NCI-H1436 (cell line): ENCODE measurements at places on chromosomes 4 and X.
A peak's percentile ranks its signal among the peaks of the same experiment; 100 is the strongest.

- DNase-seq = no peak
Observed at GRCh38 chr4:175633310-175633709, 178.8 kb downstream of the GPM6A start.

DNA sequence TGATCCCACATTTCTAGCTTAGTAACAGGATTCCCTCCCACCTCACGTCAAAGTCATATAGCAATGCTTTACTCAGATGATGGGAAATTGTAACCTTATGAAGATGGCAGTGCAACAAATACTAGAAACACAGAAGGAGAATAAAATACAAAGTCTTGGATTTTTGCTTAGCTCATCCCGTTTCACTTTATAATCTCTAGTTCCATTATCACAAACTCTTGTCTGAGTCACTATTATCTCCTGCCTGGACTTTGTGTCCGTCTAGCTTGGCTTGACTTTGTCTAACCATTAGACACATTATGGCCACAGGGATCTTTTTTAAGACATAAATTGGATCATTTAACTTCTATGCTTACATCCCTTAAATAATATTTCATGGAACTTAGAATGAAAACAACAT lies 127.1 kb upstream of the GABRG1 start:
- no peak for DNase-seq

DNA sequence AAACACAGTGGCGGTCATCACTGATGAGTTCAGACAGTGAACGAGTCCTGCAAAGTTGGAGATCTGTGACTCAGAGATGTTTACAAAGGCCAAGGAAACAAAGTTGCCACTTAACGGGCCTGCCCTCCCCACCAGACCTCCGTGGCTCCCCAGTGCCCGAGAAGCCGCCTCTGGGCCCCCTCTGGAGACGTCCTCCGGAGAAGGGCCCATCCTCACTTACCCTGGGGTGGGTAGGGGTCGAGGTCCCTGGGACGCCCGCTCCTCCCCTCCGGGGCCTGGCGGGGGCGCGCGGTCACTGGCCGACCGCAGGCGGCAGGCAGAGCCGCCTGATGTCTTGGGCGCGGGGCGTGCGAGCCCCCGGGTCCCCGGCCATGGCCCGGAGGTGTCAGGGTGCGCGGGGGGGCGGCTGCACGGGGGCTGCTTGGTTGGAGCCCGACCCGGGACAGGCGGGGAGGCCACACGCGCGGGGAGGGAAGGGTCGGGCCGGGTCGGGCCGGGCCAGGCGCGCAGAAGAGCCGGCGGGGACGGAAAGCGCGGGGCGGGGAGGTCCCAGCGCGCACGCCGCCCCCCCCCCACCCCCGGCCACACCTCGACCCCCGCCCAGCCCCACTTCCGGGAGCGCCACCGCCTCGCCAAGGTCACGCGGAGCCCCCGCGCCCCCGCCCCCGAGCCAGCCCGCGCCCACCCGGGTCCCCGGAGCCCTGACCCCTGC lies 529 bp downstream of the DHRSX start:
- DNase-seq = no peak

- DNase-seq = no peak
Observed at GRCh38 chr4:149187726-149188125, 627.9 kb downstream of the IQCM start.

GRCh38 chr4:152535360-152535902 lies 461 bp downstream of the FBXW7 start:
- DNase-seq = no peak

DNA sequence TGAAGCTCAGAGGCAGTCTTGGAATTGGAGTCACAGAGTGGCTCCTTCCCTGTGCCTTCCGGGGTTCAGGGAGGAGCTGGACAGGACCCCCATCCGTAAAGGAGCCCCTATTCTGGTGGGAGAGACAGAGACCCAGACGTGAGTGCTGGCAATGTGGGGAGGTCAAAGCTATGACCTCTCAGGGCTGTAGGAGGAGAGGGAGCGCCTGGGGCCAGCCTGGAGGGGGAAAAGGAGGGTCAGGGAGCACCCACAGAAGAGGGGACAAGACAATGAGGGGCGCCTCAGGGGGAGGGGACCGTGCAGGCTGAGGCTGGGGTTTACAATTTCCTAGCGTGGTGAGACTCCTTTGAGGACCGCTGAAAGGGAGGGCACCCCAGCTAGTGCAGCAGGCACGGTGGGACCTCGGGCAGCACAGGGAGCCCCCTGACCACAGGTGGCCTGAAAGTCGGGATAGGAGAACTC lies 97.9 kb upstream of the LRPAP1 start:
- DNase-seq = no peak

DNA sequence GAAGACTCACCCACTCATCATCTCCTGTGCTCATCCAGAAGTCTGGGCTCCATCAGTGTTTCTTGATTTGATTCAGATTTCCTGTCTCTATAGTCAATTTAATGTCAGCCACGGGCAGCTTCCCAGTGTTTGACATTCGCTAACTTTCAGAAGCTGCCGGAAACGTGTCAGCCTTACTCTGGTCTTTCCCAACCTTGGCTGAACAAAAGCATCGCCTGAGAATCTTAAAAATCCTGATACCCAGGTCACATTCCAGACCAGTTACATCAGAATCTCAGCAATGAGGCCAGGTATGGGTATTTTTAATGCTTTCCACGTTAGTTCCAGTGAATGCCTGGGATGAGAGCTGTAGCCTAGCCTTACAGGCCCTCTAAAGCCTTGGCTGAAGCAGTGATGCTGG lies 233.8 kb downstream of the FRMPD4 start:
- no peak for DNase-seq

DNA sequence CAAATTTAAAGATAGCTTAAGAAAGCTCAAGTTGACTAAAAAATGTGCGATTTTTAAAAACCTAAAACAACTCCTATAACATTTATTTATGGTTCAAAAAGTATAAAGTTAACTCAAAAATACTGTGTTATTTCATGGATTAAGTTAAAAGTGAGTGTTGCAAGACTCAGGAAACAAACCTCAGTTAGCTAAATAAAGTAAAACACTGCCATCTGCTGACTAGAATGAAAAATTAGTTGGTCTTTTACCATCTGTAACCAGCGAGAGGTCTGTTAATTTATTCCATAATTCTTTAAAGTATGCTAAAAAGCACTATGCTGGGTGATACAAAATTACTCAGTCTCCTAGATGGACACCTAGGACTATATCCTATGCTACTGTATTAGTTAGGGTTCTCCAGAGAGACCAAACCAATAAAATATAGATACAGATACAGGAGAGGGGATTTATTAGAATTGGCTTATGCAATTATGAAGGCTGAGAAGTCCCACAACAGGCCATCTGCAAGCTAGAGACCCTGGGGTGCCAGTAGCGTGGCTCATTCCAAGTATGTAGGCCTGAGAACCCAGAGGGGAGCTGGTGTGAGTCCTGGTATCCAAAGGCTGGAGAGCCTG lies 4.9 kb upstream of the WDFY3 start:
- DNase-seq = peak; percentile 42

DNA sequence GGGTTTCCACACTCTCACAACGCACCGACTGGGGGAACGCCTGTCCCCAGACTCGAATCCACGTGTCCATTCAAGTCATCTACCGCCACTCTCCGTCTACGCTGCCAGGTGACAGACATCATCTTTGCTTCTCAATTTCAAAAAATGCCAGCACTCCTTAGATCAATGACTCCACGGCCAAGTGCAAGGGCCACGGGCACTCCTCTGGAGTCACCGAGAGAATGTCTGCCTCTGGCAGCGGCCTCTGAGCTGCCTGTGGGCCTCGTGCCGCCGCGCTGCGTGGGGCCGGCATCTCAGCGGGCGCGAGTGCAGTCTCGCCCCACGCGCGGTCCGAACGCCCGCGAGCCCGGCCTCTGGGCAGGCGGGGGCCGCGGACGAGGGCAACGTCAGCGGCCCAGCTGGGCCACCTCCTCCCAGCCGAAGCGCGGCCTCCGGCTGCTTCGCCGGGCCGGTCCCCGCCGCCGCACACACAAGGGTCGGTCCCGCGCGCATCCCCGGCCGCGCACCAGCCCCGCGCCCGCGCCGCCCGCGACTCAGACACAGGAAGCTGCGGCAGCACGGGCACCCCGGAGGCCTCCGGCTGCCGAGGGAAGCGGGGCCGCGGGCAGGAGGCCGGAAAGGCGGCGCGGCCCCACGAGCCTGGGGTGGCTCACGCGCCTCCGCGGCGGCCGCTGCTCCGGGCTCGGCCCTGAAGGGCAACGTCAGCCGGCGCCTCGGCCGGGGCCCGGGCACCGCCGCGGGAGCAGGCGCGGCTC lies 450 bp downstream of the ACSL1 start:
- no peak for DNase-seq

- DNase-seq = no peak
Observed at GRCh38 chrX:23263892-23264291, 70.8 kb upstream of the PTCHD1 start.

DNA sequence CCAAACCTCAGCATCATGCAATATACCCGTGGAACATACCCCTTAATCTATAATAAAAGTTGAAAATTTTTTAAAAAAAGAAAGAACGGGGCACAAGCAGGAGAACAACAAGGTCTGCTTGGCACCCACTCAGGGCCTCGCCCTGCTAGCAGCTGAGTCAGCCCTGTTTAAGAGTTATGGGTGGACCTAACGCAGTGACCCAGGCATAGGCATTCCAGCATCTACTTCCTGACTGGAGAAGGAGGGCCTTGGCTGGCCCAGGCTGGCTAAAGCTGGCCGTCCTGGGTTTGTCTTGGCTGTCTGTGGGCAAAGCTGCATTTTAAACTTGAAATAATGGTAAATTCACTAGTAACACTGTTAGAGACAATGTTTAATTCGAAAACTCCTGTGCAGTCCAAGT lies 236.7 kb upstream of the PGRMC2 start:
- no peak for DNase-seq

- DNase-seq = peak; percentile 20
Observed at GRCh38 chr4:57426779-57427395, 316.7 kb upstream of the IGFBP7 start.

- DNase-seq = no peak
Observed at GRCh38 chr4:7429069-7429416, 5.7 kb downstream of the PSAPL1 start.

GRCh38 chrX:153642655-153643430 lies 4.2 kb upstream of the DUSP9 start:
- no peak for DNase-seq

DNA sequence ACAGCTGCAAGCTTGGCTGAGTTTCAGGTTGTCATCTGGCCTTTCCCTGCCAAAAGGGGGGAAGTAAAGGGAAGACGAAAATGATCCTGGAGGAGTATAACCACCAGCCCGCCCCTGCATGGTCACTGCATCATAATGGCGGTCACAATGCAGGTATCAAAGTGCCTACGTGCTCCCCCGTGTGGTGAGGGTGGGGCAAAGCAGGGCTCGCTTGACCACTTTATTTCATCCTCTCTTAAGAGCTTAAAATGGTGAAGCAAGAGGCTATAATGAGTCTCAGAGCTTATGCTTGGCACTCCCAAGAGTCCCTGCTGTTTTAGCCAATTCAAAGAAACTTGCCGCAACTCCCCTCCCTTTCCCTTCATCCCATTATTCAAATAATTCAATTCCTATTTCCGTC lies 105.6 kb downstream of the APOOL start:
- no peak for DNase-seq

GRCh38 chrX:31117266-31117665 lies 45.4 kb upstream of the FTHL17 start:
- DNase-seq = no peak

GRCh38 chrX:44061968-44062614 lies 88.9 kb upstream of the NDP start:
- DNase-seq = no peak

DNA sequence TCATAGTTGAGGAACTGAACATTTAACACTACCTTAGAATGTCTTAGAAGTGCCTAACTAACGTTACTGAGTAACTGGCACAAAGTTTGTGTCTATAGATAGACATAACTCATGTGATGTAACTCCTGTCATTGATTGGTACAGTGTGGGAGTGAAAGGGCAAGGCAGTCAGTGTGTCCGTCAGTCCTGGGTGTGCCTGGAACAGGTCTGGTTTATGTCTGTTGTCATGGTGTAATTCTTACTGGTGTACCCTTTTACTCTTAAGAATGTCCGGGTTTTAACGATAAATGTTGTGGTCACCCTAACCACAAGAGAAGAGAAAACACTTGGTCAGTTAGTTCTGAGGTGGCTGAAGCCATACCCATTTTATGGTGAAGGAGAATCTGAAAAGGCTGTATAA lies 93.1 kb upstream of the ESX1 start:
- no peak for DNase-seq

DNA sequence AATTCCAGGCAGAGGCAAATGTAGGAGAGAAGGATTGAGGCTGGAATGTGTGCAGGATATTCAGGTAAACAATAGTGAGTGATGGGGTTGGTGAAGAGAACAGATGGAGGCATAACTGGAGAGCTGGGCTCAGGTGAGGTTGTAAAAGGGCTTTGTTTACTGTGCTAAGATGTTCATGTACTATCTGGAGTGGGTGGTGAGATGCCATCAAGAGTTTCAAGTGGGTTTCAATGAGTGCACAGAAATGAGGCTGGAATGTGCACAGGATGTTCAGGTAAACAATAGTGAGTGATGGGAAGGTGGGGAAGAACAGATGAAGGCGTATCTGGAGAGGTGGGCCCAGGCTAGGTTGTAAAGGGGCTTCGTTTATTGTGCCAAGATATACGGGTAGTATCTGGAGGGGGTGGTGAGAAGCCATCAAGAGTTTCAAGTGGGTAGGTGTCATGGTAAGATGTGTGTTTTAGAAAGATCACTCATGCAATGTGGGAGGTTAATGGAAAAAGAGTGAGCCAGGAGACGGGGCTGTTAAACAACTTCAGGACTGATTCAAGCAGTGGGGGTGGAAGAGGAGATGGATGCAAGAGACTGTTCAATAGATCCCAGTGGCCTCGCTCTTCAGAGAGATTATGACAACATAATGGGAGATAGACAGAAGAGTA lies 25.4 kb upstream of the NMU start:
- DNase-seq = no peak

DNA sequence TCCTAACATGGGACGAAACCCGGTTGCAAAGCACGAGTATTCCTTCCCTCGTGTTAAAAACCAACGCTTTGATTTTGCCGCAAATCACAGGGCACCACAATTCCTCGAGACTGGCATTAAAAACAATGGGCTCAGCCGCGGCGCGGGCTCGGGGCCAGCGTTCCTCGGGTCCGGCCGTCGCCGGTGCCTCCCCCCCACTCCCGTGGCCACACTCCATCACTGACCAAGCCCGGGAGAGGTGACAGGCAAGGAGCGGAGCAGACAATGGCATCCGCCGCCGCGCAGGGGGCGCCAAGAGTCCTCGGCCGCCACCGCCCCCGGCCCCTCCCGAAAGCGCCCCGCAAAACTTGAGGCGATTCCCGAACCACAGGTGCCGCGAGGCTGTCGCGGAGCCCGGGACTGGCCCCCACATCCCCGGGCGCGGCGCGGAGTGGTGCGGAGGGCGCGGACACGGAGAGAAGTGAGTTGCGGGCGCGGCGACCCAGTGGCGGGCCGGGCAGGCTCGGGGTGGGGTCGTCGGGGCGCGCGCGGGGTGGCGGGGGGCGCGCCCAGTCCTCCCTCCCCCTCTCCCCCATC lies 445 bp downstream of the AP1S2 start:
- no peak for DNase-seq

DNA sequence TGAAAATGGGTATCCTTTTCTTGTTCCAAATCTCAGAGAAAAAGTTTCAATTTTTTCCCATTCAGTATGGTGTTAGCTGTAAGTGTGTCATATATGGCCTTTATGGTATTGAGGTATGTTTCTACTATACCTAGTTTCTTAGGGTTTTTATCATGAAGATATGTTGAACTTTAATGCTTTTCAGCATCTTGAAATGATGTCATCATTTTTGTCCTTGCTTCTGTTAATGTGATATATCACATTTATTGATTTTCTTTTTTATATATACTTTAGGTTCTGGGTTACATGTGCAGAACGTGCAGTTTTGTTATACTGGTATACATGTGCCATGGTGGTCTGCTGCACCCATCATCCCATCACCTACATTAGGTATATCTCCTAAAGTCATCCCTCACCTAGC lies 44.9 kb downstream of the FOXR2 start:
- no peak for DNase-seq

- no peak for DNase-seq
Observed at GRCh38 chr4:108428923-108429322, 191.5 kb upstream of the RPL34 start.
